ENCODE measurements at places on chromosomes 16 and 17.

DNA sequence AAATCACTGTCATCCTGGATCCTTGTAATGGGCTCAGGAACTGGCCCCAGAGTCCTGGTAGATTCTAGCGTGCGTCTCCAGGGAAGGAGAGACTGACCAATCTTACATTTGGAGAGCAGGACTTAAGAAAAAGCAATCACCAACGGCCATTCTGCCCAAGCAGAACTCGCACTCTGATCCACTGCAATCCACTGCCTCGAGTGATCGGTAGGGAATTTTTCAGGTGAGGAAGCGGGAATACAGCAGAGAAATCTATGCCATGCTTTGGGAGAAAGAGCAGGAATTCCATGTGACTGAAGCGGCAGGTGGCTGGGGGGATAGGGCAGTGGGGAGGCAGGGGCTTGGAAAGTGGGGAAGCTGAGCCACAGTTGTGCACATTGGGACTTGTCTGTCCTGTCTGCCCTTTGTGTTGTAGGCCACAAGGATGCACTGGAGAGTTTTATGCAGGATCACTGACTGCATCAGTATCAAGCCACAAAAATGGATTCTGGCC, 143.9 kb upstream of the HS3ST2 start:
- DNase-seq, result no peak

GRCh38 chr17:76515274-76515949, 14.2 kb upstream of the RHBDF2 start:
- DNase-seq, result peak; percentile 81

GRCh38 chr16:29318037-29318436, 88.5 kb downstream of the NPIPB11 start:
- no peak for DNase-seq

GRCh38 chr16:55302635-55303034, 21.4 kb upstream of the IRX6 start:
- DNase-seq, result no peak

DNA sequence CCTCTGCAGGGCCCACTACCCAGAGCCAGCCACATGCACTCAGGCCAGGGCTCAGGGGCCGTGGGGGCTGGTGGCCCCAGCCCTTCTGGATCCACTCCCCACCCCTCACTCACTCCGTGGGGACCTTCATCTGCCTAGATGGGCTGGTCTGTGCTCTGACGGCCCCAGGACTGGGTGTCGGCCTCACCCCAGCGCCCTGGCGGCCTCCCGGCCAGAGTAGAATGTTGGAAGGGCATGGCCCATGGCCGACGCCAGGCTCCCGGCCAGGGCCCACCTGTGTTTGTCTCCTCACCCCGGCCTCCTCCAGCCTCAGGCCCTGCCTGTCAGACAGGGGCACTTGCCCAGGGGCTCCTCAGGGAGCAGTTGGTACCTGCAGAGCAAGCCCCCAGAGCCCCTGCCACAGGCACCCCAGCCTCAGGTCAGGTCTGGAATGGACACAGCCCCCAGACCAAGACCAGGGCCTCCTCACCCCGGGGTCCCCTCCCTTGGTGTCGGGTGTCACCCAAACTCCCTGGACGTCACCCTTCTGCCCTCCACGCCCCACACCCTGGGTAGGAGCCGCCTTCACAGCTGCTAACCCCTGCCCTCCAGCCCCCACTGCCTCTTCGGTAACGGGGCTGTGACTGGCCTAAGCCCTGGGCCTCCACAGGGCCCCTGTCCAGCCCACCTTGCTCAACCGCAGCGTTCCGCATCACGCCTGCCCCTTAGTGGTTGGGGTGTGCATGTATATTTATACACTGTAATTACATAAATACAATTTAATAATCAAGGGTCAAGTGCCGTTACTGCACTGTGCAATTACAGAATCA, 3.0 kb upstream of the CDH15 start:
- no peak for DNase-seq

- DNase-seq, result no peak
These were observed 366 bp downstream of the ANKS3 start for GRCh38 chr16:4733747-4734062.

DNA sequence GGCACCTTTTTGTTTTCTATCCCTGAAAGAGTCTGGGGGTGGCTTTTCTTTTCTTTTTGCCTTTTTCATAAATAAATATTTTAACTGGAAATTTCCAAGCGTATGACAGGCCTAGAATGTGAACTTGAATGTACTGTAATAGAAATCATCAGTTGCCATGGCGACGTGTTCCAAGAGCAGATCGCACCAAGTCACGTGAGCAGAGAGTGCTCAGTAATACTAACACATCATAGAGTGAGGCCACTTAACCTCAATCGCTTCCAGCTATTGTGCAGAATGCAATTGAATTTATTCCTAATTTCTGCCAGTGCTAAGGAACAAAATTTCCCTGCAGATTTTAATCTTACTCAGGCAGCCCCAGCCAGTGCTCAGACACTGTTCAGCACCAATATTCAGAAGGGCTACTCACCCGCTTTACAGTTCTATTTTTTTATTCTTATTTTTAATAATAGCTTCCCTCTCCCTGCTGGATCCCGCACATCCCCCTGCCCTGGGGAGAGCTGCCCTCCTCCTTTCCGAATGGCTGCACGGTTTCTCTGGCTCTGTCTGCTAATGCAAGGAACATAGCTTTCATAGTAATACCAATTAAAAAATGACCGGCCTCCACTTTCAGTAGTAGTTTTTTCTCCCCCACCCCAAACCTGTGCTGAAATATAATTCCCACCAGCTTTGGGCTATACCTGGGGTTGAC, 26.2 kb upstream of the PMFBP1 start:
- no peak for DNase-seq

- DNase-seq, result no peak
These were observed 12.8 kb downstream of the FAM20A start for GRCh38 chr17:68588362-68588761.

- no peak for DNase-seq
These were observed 28.3 kb downstream of the G6PC1 start for GRCh38 chr17:42928714-42929496.

- DNase-seq, result no peak
These were observed 343.0 kb upstream of the DYNLRB2 start for GRCh38 chr16:80197741-80198201.

DNA sequence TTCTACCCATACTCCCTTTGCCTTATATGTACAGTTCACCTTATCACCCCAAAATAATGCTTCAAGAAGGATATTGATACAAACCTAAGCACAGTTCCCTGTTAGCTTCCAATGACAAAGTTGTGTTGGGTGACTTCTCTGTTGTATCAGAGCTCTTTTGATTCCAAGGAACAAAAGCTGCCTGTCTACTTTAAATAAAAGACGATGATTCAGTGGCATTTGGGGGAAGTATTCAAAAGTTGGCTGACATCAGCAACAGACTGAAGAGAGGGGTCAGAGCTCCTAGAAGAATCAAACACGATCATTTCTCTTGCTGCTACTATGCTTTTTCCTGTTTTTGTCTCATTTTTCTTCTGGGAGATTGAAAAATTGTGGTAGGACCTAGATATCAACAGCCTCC, 69.4 kb upstream of the CA10 start:
- no peak for DNase-seq

DNA sequence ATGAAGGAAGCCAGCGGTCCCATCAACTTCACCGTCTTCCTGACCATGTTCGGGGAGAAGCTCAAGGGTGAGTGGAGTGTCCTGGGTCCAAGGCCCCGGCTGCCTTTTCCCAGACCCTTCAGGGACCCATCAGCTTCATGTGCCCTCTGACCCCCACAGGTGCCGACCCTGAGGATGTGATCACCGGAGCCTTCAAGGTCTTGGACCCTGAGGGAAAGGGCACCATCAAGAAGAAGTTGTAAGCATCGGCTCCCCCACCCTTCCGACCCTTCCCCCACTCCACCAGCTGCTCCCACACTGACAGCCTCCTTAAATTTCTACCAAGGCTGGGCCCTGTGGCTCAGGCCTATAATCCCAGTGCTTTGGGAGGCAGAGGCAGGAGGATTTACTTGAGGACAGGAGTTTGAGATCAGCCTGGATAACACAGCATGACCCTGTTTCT, 1.9 kb downstream of the MYL11 start:
- DNase-seq, result no peak

DNA sequence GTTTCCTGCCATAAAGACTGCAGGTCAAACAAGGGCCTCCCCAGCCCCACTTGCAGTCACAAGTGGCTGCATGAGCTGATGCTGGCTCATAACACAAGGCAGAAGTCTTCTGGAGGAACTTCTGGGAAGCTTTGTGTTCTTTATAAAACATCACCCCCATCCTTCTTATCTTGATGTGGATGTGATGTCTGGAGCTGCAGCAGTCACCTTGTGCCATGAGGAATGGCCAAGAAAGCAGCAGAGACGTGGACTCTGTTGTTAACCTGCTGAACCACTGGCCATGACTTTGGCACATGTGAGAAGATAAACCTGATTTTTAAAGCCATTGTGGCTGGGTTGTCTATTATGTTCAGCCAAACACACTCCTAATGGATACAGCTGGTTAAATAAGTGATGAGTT, 41.8 kb downstream of the FOXL1 start:
- DNase-seq, result no peak

- no peak for DNase-seq
These were observed 1.6 kb downstream of the ZNF423 start for GRCh38 chr16:49854188-49854795.

GRCh38 chr16:29650771-29651170, 12.3 kb upstream of the SPN start:
- DNase-seq, result no peak

DNA sequence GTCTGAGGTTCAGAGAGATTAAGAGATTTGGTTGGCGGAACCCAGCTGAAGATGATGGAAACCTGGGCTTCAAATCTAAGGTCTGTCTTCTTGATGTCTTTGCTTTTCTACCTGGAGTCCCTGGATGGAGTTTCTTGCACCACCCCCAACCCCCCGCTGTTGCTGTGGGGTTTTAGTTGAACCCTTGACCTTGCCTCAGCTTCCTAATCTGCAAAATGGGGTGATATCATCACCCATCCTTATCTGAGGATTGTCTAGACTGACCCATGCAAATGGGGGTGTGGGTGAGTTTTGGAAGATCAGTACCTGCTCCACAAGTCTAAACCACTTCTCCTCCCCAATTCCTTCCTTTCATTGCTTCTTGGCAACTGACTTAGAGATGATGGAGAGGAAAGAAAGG, 9.0 kb upstream of the CMIP start:
- DNase-seq, result no peak

DNA sequence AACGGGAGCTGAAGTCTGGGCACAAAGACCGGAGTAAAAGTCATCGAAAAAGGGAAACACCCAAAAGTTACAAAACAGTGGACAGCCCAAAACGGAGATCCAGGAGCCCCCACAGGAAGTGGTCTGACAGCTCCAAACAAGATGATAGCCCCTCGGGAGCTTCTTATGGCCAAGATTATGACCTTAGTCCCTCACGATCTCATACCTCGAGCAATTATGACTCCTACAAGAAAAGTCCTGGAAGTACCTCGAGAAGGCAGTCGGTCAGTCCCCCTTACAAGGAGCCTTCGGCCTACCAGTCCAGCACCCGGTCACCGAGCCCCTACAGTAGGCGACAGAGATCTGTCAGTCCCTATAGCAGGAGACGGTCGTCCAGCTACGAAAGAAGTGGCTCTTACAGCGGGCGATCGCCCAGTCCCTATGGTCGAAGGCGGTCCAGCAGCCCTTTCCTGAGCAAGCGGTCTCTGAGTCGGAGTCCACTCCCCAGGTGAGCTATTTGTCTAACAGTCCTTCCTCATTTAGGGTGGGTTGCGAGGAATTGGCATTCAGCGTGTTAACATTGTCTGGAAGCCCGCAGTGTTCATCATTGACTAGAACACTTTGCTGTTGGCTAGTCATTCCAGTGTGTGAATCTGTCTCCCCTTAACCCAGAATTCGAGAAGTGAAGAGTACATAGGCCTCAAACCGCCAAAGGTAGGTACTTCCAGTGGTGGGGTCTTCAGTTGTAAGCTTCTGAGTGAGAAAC, 1.5 kb downstream of the CDK12 start:
- DNase-seq, result no peak

DNA sequence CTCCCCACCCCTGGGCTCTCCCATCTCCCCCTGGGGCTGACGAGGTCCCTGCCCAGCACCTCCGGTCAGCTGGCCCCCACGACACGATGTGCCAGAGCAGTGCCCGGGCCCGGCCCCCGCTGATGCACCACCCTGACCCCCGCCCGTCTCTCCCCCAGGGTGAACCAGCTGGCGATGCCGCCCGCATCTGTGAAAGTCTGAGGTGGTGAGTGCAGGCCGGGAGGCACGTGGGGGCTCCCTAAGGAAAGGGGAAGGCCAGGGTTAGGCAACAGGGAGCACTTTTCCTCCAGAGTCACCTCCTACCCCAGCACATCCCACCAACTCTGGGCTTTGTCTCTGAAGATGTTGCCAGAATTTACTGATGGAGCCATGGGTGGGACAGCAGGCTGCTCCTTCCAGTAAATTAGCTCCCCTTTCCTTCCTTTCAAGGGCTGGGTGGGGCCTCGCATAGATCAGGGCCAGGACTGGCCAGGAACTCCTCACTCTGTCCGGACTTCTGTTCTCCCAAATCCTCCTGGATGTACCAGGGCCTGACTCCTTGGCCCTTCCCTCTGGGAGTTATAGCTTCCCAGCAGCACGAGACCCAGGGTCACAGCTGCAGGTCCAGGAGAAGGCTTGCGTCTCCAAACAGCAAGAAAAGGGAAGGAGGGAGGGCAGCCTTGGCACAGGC, 18.3 kb downstream of the MYBBP1A start:
- DNase-seq, result no peak

GRCh38 chr17:80546267-80546666, 1.6 kb downstream of the RPTOR start:
- no peak for DNase-seq

DNA sequence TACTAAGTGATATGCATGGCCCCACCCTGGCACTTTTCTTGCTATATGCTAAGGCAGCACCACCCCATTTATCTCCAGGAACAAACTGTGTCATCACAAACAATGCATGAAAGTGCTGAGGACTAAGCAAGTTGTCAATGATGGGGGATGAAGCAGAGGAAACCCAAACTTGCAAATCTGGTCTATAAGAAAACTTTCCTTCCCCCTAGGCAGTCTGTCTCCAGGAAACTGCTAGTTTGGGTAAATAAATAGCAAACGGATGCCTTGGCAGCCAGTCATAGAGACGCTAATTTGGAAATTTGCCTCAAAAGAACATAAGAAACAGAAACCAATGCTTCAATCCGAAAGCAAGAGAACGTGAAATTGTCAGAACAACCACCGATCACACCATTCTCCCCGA, 5.6 kb upstream of the HSBP1 start:
- DNase-seq, result no peak

GRCh38 chr16:23146877-23147601, 2.2 kb downstream of the USP31 start:
- no peak for DNase-seq

- no peak for DNase-seq
These were observed 89.2 kb downstream of the ABR start for GRCh38 chr17:1090465-1091189.
